Right renal cortex interstitium (tissue), 3 donors: ENCODE measurements at places on chromosomes 6 and 20. TPM values are rescaled to one million over a fixed set of nuclear protein-coding genes. Genes with fewer than 3 reads are reported as not detected.

GTSF1L gene
- not detected for polyA plus RNA-seq

DSN1 gene
- polyA plus RNA-seq: 18.5 TPM

KHDC1 gene
- 8.5 TPM for polyA plus RNA-seq

EPPIN gene
- polyA plus RNA-seq: 0.10 TPM

DEFB119 gene
- polyA plus RNA-seq: not detected

PRICKLE4 gene
- 5.4 TPM for polyA plus RNA-seq

COL9A3 gene
- 12.7 TPM for polyA plus RNA-seq

GNMT gene
- 0.64 TPM for polyA plus RNA-seq

HCRTR2 gene
- 0.41 TPM for polyA plus RNA-seq

PHACTR1 gene
- polyA plus RNA-seq: 14.8 TPM

TFAP2D gene
- not detected for polyA plus RNA-seq

TNNC2 gene
- polyA plus RNA-seq: 0.68 TPM

KIF25 gene
- polyA plus RNA-seq: 0.50 TPM

POU3F2 gene
- polyA plus RNA-seq: 0.10 TPM

RBPJL gene
- not detected for polyA plus RNA-seq

WFDC2 gene
- 177 TPM for polyA plus RNA-seq

TMEM244 gene
- polyA plus RNA-seq: not detected

RIPK1 gene
- polyA plus RNA-seq: 25.2 TPM

BPIFB2 gene
- not detected for polyA plus RNA-seq

AVP gene
- not detected for polyA plus RNA-seq

COL21A1 gene
- 111 TPM for polyA plus RNA-seq

FOXF2 gene
- polyA plus RNA-seq: 0.08 TPM

MROH8 gene
- 6.9 TPM for polyA plus RNA-seq

NEDD9 gene
- polyA plus RNA-seq: 79.1 TPM

TNXB gene
- 2.5 TPM for polyA plus RNA-seq

DEF6 gene
- polyA plus RNA-seq: 3.2 TPM

C6orf120 gene
- polyA plus RNA-seq: 44.5 TPM

PCSK2 gene
- 0.78 TPM for polyA plus RNA-seq

HECA gene
- polyA plus RNA-seq: 15.9 TPM

BNIP5 gene
- 0.20 TPM for polyA plus RNA-seq
